ENCODE measurements at places on chromosomes 1 and 21. TPM values are rescaled to one million over a fixed set of nuclear protein-coding genes. Genes with fewer than 3 reads are reported as not detected.

GRCh38 chr1:3197781-3198316 is 128.8 kb downstream of the PRDM16 start:
- DNase-seq = no peak

GRCh38 chr1:69737527-69738185 is 169.9 kb downstream of the LRRC7 start:
- DNase-seq = no peak

MAN1A2 gene
- 23.5 TPM for total RNA-seq

DNA sequence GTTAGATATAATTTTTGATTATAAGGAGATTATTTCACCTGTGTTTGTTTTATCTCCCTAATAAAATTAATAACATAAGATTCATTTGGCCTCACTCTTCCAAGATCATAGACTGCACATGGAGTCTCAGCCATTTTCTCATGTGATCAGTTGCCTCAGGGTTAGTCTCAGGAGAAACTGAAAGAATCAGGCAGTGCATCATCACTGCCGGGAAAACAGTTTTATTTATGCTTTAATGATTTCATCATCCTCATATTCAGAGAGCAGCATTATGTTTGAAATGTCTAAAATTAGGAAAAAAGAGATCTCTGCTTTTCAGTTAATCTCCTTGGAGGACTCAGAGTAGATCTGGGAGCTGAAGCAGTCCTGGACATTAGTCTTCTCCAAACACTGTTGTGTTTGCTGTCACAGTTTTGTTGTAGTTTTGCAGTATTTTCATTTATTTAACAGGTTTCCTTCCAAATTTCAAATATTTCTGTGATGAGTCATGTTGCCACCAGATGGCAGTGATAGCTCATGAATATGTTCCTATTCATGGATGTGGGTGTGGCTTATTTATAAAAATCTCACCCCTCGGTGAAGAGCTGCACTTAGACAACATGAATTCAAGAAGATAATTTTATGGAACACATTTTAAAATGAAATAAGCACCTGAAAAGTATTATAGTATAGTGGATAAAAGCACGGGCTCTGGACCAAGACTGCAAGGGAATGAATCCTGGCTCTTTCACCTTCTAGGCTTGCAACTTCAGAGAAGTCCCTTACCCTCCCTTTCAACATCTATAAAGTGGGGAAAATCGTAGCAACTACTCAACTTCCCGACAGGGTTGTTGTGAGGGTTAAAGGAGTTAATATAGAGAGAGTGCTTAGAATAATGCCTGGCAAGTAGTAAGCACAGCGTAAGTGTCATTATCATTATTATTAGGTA is 31.2 kb downstream of the CHD1L start:
- no peak for DNase-seq

KIF14 gene
- total RNA-seq = 0.19 TPM

WNT2B gene
- 1.2 TPM for total RNA-seq

GRCh38 chr21:38599381-38599975 is 101.2 kb upstream of the ERG start:
- no peak for DNase-seq

DNA sequence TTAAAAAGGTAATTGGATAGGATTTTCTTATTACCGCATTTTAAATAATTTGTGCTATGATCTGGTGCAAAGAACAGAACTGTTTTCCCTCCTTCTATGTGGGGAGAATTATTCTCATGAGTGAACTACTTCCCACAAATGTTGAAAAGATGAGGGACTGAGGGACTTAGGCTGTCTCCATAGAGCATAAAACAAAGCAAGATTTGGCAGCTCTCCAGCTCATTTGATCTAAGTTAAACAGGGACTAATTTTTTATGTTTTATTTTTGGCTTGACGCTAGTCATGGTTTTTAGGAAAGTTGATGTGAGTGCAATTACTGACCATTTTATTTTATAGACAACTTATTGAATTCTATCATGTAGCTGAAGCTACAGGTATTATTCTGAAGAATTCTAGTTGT is 362.3 kb downstream of the HLX start:
- DNase-seq = no peak

- no peak for DNase-seq
Observed at GRCh38 chr1:231209531-231209930, 31.5 kb upstream of the GNPAT start.

- no peak for DNase-seq
Observed at GRCh38 chr1:173553312-173553711, 49.6 kb downstream of the SLC9C2 start.

- DNase-seq = no peak
Observed at GRCh38 chr1:83098791-83099190, 900.1 kb downstream of the TTLL7 start.

- peak; percentile 79 for DNase-seq
Observed at GRCh38 chr1:203557390-203557789, 63.4 kb downstream of the OPTC start.

LAMC2 gene
- total RNA-seq = 4.0 TPM

GRCh38 chr1:115669886-115670285 is 28.1 kb downstream of the VANGL1 start:
- DNase-seq = no peak

- peak; percentile 45 for DNase-seq
Observed at GRCh38 chr1:84433258-84434080, 35.2 kb downstream of the DNASE2B start.

SLAMF8 gene
- total RNA-seq = 1.00 TPM

DNA sequence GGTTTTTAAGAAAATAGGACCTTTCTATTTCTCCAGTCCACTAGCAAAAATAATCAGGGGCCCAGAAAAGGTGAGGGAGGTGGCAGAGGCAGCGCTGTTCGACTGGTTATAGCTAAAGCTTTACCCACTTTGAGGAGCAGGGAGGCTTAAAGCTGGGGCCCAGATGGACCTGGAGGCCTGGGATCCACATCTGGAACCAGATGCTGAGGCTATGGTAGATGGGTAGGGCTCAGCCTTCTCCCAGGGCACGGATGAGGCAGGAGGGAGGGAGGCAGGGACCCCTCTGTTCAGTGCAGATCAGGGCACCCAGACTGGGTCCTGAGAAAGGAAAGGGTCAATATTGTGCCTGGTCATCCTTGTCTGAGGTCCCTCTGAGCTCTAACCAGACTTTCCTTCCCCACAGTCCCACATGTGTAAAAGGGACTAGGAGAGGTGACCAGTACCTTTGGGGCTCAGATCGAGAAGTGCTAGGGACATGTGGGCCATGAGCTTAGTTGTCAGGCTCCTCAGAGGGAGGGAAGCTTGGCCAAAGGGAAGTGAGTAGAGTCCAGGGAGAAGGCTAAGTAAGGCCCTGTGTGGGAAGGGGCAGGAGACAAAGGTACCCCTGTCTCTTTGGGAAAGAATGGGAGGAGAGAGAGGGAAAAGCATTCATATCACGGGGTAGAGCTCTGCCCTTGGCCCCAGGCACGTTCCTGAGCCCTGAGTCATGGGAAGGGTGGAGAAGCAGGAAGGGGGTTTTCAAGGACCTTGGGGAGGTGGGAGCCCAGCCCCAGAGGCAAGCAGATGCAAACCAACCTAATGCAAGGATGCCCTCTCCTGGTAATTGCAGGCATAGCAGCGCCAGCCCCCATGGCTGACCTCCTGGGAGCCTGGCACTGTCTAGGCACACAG is 15.4 kb downstream of the LMNA start:
- peak; percentile 87 for DNase-seq

YBX1 gene
- 800 TPM for total RNA-seq

LCE2B gene
- total RNA-seq = not detected

- DNase-seq = no peak
Observed at GRCh38 chr1:231407547-231408396, 14.3 kb downstream of the EGLN1 start.

GRCh38 chr1:3731583-3732433 is 20.4 kb upstream of the CCDC27 start:
- no peak for DNase-seq

GRCh38 chr21:27833298-27833697 is 866.4 kb upstream of the ADAMTS5 start:
- DNase-seq = no peak

LAD1 gene
- total RNA-seq = 1.9 TPM

DNA sequence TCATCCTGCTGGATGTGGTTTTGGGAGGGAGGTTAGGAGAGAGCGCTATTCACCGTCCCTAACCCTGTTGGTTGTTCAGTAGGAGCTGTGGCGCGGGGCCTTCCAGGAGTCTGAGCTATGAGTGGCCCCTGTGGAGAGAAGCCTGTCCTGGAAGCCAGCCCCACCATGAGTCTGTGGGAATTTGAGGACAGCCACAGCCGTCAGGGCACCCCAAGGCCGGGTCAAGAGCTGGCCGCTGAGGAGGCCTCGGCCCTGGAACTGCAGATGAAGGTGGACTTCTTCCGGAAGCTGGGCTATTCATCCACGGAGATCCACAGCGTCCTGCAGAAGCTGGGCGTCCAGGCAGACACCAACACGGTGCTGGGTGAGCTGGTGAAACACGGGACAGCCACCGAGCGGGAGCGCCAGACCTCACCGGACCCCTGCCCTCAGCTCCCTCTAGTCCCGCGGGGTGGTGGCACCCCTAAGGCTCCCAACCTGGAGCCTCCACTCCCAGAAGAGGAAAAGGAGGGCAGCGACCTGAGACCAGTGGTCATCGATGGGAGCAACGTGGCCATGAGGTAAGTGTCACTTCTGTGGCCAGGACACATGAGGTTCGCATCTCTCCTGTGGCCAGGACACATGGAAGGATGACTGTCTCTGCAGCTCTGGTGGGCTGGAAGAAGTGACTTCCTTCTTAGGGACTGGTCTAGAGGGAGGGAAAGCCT is 1.2 kb downstream of the ZC3H12A start:
- DNase-seq = no peak

VAMP4 gene
- total RNA-seq = 12.1 TPM

GRCh38 chr1:40818264-40818961 is 34.8 kb downstream of the KCNQ4 start:
- DNase-seq = peak; percentile 79

PPM1J gene
- 4.7 TPM for total RNA-seq

MRPS15 gene
- 110 TPM for total RNA-seq

DNA sequence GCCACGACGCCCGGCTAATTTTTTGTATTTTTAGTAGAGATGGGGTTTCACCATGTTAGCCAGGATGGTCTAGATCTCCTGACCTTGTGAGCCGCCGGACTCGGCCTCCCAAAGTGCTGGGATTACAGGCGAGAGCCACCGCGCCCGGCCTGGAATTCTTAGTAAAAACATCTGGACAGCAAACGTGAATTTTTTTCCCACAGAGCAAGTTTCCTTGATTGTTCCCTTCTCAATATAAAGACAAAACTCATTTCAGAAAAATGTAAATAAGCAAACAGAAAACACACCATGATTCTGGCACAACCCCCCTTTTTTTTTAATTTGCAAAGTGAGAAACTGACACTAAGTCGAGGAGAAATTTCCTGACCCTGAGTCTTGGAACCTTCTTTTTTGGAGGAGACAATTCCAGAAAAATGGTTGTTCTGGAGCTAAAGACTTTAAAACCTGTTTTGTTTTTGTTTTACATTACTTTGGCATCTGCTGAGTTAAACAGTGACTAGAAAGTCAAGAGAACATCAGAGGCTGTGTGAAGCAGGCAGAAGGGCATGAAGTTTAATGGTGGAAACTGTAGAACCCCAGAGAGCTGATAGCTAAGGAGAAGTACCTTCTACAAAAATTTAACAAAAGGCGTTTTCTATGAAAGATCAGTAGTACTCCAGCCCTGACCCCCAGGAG is 10.3 kb upstream of the HMGCS2 start:
- no peak for DNase-seq

DNA sequence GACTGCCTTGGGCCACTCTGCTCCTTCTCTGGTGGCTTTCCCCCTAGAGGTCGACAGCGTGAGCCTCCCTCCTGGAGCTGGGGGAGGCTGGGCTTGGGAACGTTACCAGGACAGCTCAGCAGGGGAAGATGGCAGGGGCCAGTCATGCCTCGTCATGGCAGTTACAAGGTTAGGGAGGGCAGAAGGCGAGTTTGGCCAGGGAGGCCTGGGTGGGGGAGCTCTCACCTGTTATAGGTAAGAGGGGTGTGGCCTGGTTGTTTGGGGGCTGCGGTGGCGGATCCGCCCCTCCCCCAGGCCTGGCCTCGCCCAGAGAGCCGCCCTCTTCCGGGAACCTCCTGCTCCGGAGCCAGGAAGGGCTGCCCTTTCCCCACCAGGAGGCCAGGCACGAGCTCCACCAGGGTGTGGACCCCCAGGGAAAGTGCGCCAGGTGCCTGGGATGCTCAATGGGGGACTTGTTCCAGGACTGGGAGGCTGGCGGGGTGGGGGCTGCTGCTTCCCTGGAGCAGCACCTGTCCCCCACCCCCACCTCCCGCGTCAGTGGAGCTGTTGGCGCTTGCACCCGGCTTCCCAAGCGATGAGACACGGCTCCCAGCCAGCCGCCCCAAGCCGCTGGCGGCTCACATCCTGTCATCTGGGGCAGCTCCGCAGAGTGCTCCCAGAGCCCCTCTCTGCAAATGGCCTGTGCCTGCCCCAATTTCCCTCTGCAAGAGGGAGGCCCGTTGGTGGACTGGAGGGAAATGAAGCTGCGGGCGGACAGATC is 23.6 kb upstream of the PKP1 start:
- DNase-seq = no peak

LRRC71 gene
- total RNA-seq = not detected

DNA sequence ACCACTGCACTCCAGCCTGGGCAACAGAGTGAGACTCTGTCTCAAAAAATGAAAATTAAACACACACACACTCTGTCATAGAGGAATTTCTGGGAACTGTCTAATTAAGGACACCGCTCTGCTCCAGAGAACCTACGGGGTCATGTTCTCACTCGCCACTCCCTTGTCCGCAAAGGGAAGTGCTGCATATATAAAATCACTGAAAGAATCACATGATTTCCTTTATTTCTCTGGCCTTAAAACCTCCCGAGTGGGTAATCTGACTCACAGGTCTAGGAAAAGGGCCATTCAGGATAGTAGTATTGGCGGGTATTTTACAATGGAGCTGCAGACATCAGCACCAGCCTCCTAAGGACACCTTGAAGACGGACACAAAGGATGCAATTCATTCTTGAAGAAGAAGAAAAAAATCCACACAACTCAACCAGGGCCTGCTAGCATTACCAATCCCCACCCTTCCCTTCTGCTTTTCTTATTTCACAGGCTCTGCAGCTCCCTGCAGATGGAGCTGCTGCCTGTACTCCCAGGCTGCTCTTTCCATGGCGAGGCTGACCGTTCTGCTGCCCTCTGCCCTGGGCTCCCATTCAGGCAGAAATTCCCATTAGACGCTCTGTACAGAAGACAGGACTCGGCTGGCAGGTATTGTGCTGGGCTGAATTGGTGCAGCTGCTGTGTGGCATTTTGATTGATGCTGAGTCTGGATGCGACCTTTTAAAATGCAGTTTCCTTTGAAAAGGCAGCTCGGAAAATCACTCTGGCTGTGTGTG is 53.3 kb upstream of the FAM89A start:
- no peak for DNase-seq

All from Right ventricle myocardium superior (tissue), 1 donor.